ENCODE measurements at places on chromosomes 1 and 21.

GRCh38 chr1:227225715-227226346, 92.5 kb downstream of the CDC42BPA start:
- no peaks in the 10 kb centered on the region for H3K27me3 ChIP-seq
- no peak for DNase-seq
- H3K27ac ChIP-seq = no peak overlapping the region

DNA sequence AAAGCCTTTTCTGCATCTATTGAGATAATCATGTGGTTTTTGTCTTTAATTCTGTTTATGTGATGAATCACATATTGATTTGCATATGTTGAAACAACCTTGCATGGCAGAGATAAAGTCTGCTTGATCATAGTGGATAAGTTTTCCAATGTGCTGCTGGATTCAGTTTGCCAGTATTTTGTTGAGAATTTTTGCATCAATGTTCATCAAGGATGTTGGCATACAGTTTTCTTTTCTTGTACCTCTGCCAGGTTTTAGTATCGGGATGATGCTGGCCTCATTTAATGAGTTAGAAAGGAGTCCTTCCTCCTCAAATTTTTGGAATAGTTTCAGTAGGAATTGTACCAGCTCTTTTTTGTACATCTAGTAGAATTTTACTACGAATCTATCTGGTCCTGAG, 55.0 kb downstream of the COL24A1 start:
- H3K27ac ChIP-seq = no peak overlapping the region
- no peak for DNase-seq
- no peaks in the 10 kb centered on the region for H3K4me1 ChIP-seq
- H3K4me3 ChIP-seq = no peak overlapping the region
- no peaks in the 10 kb centered on the region for H3K36me3 ChIP-seq

DNA sequence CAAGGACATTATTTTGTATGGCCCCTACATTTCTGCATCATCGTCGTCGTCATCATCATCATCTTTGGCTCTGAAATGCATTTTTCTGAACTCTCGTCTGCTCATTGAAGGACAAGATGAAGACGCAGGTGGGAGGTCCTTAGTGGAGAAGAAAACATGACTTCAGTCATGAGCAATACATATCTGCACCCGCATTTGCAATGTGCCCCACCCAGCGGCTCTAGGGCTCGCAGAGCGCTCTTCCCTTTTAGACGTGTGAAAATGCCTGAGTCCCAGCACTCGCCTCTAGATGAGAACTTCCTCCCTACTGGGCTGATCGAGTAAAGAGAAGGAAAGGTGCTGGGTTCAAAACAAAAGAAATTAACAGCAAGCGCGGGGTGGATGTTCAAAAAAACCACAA, 10.1 kb downstream of the C1orf174 start:
- peaks cover 34% of the 10 kb centered on the region for H3K36me3 ChIP-seq
- DNase-seq = no peak
- no peaks in the 10 kb centered on the region for H3K27me3 ChIP-seq
- no peak overlapping the region for H3K4me3 ChIP-seq
- H3K4me1 ChIP-seq = peaks cover 15% of the 10 kb centered on the region

DNA sequence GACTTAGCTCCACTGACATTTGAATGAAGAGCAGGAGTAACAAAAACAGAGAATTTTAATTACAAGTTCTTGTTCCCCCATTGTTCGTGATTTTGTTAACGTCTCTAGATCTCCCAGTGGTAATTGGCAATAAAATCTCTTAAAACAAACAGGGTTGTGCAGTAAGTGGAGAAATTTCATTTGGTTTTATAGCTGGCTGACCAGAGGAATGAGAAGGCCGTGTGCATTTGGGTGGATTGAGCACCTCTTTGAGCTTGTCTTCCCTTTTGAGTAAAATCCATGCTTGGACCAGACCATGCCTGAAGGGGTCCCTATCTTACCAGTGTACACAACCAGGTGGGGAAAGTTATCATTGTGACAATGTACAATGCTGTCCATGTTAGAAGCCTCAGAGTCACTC, 137.8 kb downstream of the HIVEP3 start:
- H3K4me1 ChIP-seq = peaks cover 21% of the 10 kb centered on the region
- no peak for DNase-seq
- no peaks in the 10 kb centered on the region for H3K27me3 ChIP-seq

DNA sequence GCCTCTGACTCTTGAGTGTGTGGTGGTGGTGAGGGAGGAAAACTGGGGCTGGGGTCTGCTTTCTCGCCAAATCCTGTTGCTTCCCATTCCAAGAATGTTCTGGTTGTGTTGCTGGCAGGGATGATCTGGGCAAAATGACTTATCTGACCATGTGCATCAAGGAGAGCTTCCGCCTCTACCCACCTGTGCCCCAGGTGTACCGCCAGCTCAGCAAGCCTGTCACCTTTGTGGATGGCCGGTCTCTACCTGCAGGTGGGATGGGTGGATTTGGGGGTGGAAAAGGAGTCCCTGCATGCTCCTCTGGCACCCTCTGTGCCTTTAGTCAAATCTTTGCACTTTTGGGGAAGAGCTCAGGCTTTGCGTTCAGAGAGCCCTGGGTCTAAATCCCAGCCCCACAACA, 18.1 kb downstream of the CYP4B1 start:
- H3K4me1 ChIP-seq = no peaks in the 10 kb centered on the region
- DNase-seq = no peak
- H3K4me3 ChIP-seq = no peak overlapping the region
- no peaks in the 10 kb centered on the region for H3K36me3 ChIP-seq
- H3K27me3 ChIP-seq = no peaks in the 10 kb centered on the region

DNA sequence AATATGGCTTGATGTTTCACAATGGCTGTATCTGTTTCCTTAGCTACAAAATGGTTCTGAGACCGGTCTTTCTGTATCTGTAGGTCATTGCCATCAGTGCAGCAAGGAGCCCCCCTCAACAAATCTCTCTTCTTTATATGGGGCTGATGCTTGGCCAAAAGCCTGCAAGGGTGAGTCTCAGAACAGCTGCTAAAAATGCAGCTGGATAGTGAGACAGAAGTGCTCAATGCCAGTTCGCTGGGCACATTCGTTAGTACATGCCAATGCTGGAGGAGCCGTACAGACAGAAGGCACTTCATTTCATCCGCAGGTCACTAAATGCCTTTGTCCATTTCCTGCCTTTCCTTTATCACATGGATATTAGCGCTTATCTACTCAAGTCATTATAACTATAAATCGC, 67.3 kb downstream of the RUNX1 start:
- no peak for DNase-seq
- peaks cover 40% of the 10 kb centered on the region for H3K36me3 ChIP-seq
- peak overlapping the region; percentile 85 for H3K27ac ChIP-seq
- H3K4me1 ChIP-seq = peaks cover 69% of the 10 kb centered on the region

DNA sequence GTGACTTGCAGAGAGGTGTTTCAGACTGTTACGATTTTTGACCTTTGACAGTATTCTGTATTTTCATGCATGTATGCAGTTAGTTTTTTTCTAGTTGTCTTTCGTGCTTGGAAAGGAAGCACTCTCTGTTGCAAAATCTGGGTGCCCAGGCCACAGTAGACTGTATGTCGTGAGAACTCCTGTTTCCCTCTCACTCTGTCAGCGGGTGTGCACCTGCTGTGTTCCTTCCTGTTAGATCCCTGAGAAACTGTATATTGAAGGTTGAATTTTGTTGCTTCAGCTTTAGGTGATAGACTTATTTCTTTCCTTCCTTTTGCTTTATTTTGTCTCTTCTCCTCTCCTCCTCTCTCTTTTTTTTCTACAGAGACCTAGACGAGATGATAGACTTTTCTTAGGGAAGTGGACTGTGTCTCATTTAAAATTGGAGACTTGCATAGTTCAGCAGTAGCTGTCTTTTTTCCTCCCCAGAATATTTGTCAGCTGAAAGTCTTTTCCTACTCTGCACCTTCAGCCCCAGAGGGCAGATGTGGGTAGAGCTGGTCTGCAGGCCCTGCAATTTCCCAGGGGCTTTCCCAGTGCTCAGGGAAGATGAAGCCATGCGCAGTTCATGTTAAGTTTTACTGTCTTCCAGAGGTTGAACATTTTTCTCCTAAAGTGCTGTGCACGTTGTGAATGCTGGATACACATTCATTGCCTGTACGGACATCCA, 1.4 kb downstream of the TRAPPC10 start:
- peaks cover 28% of the 10 kb centered on the region for H3K36me3 ChIP-seq
- peak; percentile 27 for DNase-seq
- peaks cover 59% of the 10 kb centered on the region for H3K4me1 ChIP-seq
- peak overlapping the region; percentile 94 for H3K27ac ChIP-seq
- H3K27me3 ChIP-seq = no peaks in the 10 kb centered on the region
- peak overlapping the region; percentile 91 for H3K4me3 ChIP-seq

GRCh38 chr1:227540170-227541098, 22.9 kb upstream of the ZNF678 start:
- no peaks in the 10 kb centered on the region for H3K36me3 ChIP-seq
- H3K27ac ChIP-seq = no peak overlapping the region
- H3K4me3 ChIP-seq = peak overlapping the region; percentile 63
- H3K4me1 ChIP-seq = no peaks in the 10 kb centered on the region

GRCh38 chr1:160685266-160685665, 26.4 kb downstream of the CD48 start:
- H3K4me1 ChIP-seq = peaks cover 88% of the 10 kb centered on the region
- H3K27ac ChIP-seq = peak overlapping the region; percentile 52
- no peaks in the 10 kb centered on the region for H3K27me3 ChIP-seq
- peaks cover 73% of the 10 kb centered on the region for H3K36me3 ChIP-seq
- no peak for DNase-seq

DNA sequence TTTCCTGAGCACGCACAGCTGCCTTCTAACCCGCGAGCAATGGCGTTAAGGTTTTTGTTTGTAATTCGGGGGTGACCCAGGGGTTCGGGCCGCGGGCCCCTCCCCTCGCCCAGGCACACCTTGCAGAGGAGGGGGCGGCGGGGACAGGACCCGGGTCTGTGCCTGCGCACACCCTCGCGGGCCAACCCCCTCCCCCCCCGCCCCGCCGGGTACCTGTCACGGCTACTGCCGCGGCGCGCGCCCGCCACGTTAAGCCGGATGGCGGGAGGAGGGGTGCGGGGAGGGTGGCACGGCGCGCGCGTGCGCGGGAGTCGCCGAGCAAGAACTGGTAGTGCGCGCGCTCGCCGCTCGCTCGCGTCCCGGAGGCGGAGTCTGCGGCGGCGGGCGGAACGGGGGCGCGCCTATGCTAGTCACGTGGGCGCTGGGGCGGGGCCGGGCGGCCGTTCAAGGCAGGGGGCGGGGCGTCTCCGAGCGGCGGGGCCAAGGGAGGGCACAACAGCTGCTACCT, at the start of gene TPTE:
Gene TPTE (plus strand): TSS at position 493 of the 508 bp plus-strand sequence. CDS start 17,141 bp downstream, outside the sequence.
- no peaks in the 10 kb centered on the region for H3K27me3 ChIP-seq
- no peak within 1 kb of the TSS for H3K4me3 ChIP-seq
- no peak within 1 kb of the TSS for H3K27ac ChIP-seq
- no peaks in the 10 kb centered on the region for H3K4me1 ChIP-seq
- no peak for DNase-seq

DNA sequence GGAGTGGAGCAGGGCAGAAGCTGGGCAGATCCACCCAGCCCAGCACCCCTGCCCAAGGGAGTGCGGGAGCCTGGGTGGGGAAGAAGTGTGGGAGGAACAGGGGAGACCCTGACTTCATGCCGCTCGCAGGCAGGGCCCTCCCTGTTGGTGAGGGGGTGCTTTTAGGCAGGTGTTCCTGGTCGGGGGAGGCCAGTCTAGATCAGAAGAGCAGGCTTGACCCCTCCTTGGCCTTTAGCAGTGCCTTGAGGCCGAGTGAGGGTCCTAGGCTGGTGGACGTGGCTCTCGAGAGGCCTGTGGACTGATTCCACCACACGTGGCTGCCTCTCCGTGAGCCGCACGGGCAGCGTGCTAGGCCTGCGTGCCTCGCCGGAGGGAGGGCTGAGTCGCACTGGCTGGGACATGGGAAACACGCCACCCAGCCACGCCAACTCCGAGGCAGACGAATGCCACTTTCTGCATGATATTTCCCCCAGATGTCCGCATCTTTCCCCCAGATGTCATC, 19.4 kb upstream of the COL18A1 start:
- no peak overlapping the region for H3K4me3 ChIP-seq
- no peak overlapping the region for H3K27ac ChIP-seq
- no peak for DNase-seq
- no peaks in the 10 kb centered on the region for H3K4me1 ChIP-seq
- no peaks in the 10 kb centered on the region for H3K36me3 ChIP-seq

DNA sequence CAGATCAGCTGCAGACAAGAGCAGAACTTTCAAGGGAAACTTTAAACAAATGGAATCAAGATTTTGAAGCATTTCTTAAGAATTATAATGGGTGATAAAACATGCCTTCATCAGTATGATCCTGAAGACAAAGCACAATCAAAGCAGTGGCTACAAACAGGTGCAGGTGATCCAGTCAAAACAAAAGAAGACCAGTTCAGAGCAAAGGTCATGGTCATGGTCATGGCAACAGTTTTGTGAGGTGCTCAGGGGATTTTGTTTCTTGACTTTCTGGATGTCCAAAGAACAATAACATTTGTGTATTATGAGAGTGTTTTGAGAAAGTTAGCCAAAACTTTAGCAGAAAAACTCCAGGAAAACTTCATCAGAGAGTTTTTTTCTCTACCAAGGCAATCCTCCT, 681.7 kb upstream of the PTBP2 start:
- H3K27ac ChIP-seq = no peak overlapping the region
- H3K4me1 ChIP-seq = no peaks in the 10 kb centered on the region
- DNase-seq = no peak
- H3K4me3 ChIP-seq = no peak overlapping the region

DNA sequence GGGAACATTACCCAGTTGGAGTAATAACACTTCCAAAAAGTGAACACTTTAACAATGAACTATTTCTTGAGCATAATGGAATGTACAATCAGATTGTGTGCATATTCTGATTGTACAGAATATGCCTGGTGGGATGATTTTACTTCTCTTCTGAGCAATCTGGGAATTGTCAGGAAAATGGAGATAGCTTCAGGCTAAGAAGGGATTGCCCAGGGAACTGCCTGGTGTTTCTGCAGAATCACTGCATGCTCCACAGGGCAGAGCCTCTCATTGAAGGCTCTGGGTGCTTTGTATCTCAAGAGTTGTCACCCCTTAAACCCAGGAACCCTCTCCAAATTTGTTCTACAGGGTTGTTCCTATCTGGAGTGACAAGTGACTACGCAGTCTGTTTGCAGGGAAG, 51.2 kb downstream of the UTP25 start:
- H3K27ac ChIP-seq = no peak overlapping the region
- H3K4me1 ChIP-seq = no peaks in the 10 kb centered on the region
- no peak for DNase-seq
- H3K27me3 ChIP-seq = peaks cover 22% of the 10 kb centered on the region
- no peak overlapping the region for H3K4me3 ChIP-seq

DNA sequence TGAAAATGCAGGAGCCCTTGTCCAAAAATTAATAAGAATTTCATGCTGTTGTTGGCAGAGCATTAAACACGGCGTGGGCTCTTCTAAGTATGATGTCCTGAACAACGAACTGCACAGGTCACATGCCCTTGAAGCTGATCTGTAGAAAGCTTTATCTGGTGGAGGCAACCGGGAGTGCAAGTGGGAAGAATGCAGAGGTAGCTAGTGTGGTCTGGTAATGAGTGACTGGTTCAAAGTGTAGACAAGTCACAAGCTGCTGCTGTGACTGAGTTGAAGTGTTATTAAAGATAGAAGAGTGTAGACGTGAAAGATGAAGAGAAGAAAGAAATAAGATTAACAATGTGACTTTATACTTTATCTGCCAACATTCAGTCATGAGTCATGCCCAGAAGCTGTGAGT, 361.9 kb downstream of the TTLL7 start:
- peaks cover 23% of the 10 kb centered on the region for H3K4me1 ChIP-seq
- H3K4me3 ChIP-seq = no peak overlapping the region
- H3K27ac ChIP-seq = no peak overlapping the region
- H3K36me3 ChIP-seq = no peaks in the 10 kb centered on the region

- no peaks in the 10 kb centered on the region for H3K27me3 ChIP-seq
- H3K36me3 ChIP-seq = no peaks in the 10 kb centered on the region
- no peak for DNase-seq
Observed at GRCh38 chr1:221071777-221072176, 192.5 kb downstream of the HLX start.

- H3K4me1 ChIP-seq = no peaks in the 10 kb centered on the region
- no peak for DNase-seq
- H3K36me3 ChIP-seq = no peaks in the 10 kb centered on the region
- no peaks in the 10 kb centered on the region for H3K27me3 ChIP-seq
- no peak overlapping the region for H3K27ac ChIP-seq
Observed at GRCh38 chr1:163036671-163037070, 32.5 kb upstream of the RGS4 start.

Measured in activated T-helper 1 cell treated with anti-CD3 and anti-CD28 coated beads, Interleukin-12 subunit alpha, Interleukin-12 subunit beta, Interleukin-2, Interleukin-4 antibody, amounts not matched to agents 30 ng/mL and 10 ng/mL and 1 ng/mL, durations not matched to agents 14 hours and 24 hours and 36 hours (primary cell).